ENCODE measurements at places on chromosomes 11 and 22.
A peak's percentile ranks its signal among the peaks of the same experiment; 100 is the strongest.

DNA sequence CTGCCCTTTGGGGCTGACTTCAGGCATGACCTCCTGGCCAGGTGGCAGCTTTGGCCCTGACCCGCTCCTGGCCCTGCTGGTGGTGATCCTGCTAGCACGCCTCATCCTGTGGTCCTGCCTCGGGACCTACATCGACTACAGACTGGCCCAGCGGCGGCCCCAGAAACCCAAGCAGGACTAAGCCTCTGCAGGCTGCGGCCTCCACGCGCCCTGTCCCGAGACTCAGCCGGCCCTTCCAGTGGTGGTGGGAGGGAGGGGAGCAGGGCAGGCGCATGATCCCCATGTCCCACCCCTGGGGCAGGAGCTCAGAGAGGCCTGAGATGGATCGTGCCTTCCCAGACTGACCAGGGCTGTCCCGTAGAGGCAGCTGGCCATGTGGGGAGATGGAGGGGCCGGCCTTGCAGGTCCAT lies 2.1 kb downstream of the SMIM38 start:
- DNase-seq: no peak

- no peak for DNase-seq
Measured at GRCh38 chr11:119874660-119875238, 145.7 kb upstream of the NECTIN1 start.

- no peak for DNase-seq
Measured at GRCh38 chr11:33874433-33874832, 17.4 kb downstream of the LMO2 start.

- DNase-seq: peak; percentile 59
Measured at GRCh38 chr11:128848815-128849455, 18.2 kb downstream of the KCNJ1 start.

DNA sequence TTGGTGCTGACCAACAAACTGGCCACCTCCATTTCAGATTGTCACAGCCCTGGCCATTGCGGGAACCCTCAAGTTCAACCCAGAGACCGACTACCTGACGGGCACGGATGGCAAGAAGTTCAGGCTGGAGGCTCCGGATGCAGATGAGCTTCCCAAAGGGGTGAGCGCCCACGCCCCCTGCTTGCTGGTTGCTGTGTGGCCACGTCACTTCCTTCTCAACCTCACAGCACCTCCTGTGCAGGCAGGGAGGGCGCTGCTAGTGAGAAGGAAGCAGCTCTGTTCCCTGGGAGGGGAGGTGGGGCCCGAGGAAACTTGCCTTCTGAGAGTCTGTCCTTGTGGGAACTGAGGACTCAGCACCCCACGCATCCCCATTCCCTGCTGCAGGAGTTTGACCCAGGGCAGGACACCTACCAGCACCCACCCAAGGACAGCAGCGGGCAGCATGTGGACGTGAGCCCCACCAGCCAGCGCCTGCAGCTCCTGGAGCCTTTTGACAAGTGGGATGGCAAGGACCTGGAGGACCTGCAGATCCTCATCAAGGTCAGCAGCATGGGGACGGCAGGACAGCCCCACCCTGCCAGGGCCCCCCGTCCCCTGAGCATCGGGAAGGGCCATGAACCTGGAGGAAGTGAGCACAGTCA lies 19.3 kb downstream of the POLR3H start:
- DNase-seq: peak; percentile 59

DNA sequence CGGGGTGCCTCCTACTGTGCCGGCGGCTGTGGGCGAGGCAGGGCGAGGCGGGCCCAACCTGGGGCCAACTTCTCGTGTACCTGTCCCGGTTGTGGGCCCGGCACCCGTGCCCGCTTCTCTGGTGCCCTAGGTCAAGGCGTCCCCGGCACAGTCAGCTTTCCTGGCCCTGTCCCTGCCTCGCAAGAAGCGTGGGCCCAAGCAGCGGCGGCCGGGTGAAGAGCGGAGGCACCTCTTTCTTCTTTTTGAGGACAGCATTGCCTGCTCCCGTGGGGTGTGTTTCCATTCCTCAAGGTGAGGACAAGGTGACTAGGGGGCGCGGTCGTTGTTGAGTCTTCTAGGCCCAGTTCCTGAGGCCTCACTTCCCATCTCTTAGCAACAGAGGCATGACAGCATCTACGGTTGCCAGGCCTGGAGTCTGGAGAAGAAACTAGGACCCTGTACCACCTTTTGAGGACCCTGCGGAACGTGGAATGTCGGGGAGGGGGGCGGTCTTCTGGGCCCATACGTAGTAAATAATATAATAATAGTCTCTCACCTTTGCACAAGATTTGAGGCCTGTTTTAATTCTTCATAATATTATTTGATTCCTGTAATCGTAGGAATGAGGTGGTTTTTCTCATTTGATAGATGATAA lies 418 bp downstream of the ACO2 start:
- DNase-seq: no peak

GRCh38 chr11:19253153-19253745 lies 12.5 kb upstream of the E2F8 start:
- no peak for DNase-seq

DNA sequence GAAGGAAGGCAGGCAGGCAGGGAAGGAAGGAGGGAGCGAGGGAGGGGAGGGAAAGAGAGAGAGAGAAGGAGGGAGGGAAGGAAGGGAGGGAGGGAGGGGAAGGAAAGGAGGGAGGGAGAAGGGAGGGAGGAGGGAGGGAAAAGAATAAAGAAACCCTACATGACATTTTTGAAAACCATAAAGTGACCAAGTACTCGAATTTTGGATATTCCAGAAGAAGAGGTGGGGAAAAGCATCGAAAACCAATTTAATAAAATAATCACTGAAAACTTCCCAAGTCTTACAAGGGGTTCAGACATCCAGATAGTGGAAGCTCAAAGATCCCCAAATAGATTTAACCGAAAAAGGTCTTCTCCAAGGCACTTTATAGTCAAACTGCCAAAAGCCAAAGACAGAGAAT lies 11.7 kb downstream of the GDPD4 start:
- DNase-seq: no peak

- DNase-seq: no peak
Measured at GRCh38 chr11:73439002-73439843, 63.0 kb downstream of the RELT start.

- DNase-seq: peak; percentile 67
Measured at GRCh38 chr11:8099291-8099899, 18.4 kb downstream of the TUB start.

GRCh38 chr11:94241896-94242295 lies 62.5 kb upstream of the IZUMO1R start:
- DNase-seq: no peak

DNA sequence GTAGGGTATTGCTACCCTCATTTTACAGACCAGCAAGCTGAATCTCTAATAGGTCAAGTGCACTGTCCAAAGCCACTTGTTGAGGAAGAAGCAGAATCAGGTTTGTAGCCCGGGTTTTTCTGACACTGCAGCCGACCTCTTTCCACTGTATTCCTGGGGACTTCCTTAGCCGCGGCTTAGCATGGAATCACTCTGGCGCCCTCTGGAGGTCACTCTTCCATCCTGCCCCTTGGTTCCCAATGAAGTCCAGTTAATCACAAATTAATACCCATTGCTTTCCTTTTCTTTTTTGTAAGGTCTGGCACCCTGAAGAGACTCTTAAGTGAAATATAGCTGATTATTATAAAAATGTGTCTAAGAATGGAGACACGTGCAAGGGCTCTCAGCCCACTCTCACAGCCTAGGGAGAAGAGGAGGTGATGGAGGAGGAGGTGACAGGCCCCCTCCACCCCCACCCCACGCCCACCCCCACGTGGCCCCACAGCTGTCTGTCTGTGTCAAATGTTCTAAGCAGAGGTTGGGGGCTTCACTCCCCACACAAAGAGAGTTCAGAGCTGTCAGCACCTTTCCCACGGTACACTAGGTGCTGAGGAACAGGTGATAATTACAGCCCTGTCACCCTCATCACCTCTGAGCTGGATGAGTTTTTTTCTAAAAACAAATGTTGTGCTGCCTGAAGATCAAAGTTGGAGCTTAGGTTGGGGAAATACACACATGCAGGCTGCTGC lies 57.7 kb upstream of the DRD2 start:
- peak; percentile 45 for DNase-seq

DNA sequence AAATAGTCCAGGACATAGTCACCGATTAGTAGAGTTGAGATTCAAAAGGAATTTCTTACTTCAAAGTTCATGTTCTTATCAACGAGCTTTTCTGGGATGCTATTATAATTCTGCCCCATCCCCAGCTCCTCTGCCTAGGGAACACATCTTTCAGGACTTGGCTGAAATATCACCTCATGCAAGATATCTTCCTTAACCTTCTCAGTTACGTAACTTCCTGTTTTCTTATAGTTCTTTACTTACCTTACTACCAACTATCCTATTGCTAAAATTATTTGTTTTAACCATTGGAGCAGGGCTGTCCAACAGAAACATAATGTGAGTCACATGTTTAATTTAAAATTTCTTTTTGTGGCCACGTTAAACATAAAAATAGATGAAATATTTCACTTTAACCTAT lies 2.3 kb downstream of the NARS2 start:
- DNase-seq: no peak

GRCh38 chr22:20268279-20269012 lies at the start of gene RTN4R:
Gene RTN4R, minus strand, starts transcription at chr22:20268318. Its CDS starts 226 bp downstream, at chr22:20268092.
- peak; percentile 32 for DNase-seq

GRCh38 chr11:62706850-62707247 lies 375 bp downstream of the BSCL2 start:
- DNase-seq: no peak

- DNase-seq: peak; percentile 56
Measured at GRCh38 chr22:37633625-37634416, 5.6 kb upstream of the SH3BP1 start.

DNA sequence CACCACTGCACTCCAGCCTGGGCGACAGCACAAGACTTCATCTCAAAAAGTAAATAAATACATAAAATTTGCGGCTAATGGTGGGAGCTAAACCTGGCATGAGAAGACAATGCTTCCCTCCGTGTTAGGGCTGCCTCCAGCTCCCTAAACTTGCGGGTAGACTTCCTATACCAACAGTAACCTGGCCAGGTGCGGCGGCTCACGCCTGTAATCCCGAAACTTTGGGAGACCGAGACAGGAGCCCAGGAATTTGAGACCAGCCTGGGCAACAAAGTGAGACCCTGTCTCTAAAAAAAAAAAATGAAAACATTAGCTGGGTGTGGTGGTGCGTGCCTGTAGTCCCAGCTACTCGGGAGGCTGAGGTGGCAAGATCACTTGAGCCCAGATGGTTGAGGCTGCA lies 25.3 kb downstream of the SLC25A18 start:
- DNase-seq: no peak

- no peak for DNase-seq
Measured at GRCh38 chr11:57370251-57370650, 10.7 kb downstream of the PRG3 start.

GRCh38 chr11:107631043-107631442 lies 40.1 kb downstream of the ELMOD1 start:
- DNase-seq: no peak

DNA sequence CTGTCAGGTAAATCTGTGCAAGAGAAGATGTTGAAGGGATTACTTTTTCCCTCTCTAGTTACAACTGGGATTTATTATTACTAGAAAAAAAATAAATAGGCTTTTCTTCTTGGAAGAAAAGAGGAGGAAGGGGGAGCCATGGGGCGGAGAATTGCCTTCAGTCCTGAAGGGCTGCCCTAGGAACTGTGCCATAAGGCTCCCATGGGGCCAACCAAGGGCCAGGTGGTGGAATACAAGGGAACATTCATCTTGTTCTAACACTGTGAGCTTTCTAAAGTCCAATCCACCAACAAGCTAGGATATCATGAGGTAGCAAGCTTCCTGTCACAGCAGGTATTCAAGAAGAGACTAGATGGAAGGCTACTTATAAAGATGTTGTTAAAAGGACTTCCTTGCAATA lies 24.8 kb upstream of the NRIP3 start:
- DNase-seq: no peak

DNA sequence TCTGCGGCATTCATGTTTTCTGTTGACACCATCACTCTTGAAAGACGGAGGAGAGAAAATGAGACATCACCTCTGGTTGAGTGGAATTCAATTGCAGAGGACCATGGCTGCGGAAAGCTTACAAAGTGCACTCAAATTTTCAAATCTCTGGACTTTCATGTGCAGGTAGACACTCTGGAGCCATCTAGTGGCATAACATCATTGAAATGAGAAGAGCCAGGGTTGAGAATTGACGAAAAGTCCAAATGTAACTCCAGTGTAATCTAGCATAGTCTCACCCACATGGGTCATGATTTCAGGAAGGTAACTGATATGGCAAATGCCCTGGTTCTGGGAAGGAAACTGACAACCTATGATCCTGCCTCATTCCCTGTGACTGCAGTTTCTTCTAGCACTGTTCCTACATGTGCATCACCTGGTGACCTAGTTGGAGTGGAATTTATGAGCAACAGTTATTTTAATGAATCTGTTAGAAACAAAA lies 687.8 kb downstream of the KCNA4 start:
- DNase-seq: no peak

Measured in stimulated activated CD4-positive, alpha-beta T cell treated with anti-CD3 and anti-CD28 coated beads, Interleukin-1b, Interleukin-23, amount 100 ng/mL, for 48 hours (primary cell).